ENCODE measurements at places on chromosomes 5 and 9.

DNA sequence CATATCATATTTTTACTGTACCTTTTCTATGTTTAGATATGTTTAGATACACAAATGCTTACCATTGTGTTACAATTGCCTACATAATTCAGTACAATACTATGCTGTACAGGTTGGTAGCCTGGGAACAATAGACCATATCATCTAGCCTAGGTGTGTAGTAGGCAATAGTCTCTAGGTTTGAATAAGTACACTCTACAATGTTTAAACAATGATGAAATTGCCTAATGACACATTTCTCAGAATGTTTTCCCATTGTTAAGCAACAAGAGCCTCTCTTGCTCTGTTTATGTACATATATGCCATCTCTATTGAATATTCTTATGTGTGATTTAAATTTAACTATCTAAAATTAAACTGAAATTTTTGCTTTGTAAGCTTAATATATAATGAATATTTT, 209.6 kb upstream of the ST8SIA4 start:
- DNase-seq = no peak

- no peak for DNase-seq
Measured at GRCh38 chr5:145978708-145979107, 42.3 kb downstream of the SH3RF2 start.

GRCh38 chr5:149220750-149221149, 50.9 kb upstream of the AFAP1L1 start:
- no peak for DNase-seq

- DNase-seq = peak; percentile 97
Measured at GRCh38 chr9:128007566-128008138, 26.9 kb upstream of the EEIG1 start.

GRCh38 chr9:16901590-16901989, 31.1 kb upstream of the BNC2 start:
- DNase-seq = no peak

DNA sequence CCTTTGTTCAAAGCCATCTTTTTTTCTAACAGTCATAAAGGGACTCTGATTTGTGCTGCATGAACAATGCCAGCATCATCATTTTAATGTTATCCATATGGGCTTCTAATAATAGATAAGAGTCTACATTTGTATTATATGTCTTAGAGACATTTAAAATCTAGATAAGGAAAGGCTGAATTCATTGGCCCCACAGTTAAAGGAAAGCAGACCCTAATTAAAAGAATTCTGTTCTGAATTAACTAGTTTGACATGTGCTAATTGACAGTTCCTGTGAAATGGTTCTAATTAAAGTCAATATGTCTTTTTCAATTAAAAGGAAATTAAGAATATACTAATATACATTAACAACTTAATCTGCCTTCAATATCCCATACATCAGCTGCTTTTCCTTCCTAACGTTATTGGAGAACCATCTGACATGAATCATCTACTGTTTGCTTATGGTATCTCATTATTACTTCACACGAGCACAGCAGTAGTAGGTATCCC, 104.7 kb downstream of the NR2F1-AS1 start:
- no peak for DNase-seq

DNA sequence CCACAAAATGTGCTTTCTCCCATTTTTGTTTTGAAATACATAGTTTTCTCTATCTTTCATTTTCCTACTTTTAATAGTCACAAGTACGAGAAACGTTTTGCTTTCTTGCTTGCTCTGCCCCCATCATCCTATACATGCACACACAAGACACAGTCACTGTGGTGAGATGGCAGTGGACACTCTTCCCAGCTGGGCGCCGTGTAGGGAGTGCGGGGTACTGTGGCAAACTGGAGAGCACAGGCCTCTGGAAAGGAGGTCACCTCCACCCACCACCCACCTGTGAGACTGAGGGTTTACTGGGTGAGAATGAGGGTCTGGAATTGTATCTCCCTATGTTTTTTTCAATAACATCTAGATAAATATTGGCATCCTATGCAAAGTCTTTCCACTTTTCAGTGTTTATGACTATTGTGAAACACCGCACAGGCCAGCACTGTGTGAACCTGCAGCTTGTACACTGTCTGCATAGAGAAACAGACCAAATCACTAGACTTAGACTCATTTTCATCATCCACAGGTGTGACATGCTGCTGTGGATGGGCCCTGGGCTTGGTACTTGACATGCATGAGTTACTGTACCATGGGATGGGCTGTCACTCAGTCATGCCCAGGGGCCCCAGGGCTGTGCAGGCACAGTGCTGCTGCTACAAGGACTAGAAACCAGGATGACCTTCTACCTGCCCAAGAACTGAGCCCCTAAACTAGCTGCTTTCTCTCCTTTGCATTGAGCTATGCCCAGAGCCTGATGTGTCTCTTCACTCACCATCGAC, 118.1 kb upstream of the LMX1B start:
- no peak for DNase-seq

GRCh38 chr5:60820593-60821487, 23.2 kb downstream of the ELOVL7 start:
- no peak for DNase-seq

DNA sequence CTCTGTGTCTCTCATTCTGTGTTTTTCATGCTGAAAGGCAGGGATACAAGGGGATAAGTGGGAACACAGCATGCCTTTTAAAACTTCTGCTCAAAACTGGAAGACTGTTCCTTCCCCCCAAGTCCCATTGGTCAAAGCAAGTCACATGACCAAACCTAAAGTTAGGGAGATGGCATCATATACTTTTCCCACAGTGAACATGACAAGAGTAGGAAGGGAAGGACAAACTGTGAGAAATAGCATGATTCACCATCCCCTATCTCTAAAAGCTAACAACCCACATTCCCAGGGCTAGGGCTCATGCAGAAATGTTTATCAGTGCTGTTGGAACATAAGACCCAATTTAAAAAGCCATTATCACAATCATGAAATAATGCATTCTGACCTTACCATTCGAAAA, 24.2 kb upstream of the SHISAL2B start:
- DNase-seq = no peak

DNA sequence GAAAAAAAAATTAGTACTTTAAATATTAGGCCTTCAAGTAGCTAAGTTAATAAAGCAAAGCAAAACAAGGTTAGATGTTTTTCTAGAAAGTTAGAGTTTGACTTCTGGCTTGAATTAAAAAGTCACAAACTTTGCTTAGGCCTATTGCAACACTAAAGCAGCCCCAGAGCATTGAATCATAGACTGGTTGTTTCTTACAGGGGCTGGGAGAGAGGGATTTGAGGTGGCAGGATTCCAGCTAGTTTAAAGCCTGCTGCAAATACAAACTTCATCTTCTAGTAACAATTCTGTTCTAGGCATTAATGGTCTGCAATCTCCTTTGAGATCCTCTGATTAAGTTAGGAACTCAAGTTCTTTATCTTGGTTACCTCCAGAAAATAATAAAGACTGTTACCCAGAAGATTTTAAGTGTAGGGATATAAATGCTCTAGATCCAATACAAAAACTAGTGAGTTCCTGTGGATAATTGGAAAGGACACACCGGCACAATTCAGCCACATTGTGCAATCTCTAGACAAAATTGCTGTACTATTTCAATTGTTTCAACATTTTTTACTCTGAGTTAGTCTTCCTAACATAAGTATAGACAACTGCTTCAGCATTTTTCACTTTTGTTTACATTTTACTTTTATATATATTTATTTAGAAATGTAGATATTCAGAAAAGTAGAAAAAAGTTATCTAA, 12.6 kb downstream of the OR13C5 start:
- DNase-seq = no peak

DNA sequence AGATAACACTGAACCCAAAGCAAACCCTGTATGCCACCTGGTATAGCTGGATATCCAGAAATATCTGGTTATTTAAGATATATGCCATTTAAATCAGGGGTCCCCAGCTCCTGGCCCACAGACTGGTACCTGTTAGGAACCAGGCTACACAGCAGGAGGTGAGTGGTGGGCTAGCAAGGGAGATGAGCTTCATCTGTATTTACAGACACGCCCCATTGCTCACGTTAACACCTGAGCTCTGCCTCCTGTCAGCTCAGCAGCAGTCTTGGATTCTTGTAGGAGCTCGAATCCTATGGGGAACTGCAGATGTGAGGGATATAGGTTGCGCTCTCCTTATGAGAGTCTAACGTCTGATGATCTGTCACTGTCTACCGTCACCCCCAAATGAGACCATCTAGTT, 646.6 kb downstream of the TLE4 start:
- DNase-seq = no peak

- no peak for DNase-seq
Measured at GRCh38 chr9:131798246-131798645, 58.4 kb upstream of the RAPGEF1 start.

DNA sequence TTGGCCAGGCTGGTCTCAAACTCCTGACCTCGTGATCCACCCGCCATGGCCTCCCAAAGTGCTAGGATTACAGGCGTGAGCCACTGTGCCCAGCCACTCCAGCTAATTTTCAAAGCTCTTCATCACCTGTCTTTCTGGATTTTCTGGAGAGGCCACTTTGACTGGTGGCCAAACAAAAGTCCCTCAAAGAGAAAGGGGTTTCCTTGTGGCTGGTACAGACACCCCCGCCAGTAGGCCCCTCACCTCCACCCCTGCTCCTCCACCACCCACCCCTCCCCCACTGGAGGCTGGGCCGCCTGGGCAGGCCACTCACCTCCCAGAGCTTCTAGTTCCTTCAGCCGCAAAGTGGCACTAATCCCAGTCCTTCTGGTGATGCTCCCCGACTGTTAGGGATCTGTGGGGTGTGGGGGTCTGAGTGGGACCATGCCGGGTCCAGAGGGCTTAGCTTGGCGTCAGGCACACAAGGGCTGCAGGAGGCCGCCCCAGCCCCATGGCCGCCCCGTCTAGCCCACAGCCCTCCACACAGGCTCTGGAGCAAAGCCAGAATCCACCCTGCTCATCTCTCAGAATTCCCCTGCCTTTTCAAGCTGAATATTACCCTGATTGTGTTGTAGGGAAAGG, 182.0 kb upstream of the IER5L start:
- no peak for DNase-seq

DNA sequence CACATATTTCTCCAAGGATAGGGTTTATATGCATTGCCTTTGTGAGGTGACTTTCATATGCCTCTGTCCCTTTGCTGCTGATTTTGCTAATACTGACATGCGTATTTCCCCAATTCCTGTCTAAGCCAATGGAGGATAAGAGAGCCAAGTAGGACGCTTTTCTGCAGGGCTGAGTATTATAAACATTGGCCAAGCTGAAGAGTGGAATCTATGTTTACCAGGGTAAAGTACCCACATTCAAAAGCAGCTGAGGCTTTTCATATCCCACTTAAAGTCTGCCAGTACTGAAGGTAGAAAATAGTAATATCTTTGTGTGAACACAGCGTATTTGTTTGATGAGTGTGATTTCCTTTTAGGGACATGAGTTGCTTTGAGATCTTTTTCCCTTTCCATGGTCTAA, 128.8 kb upstream of the GPR151 start:
- no peak for DNase-seq

GRCh38 chr9:124139001-124139400, 118.7 kb upstream of the NEK6 start:
- DNase-seq = no peak

DNA sequence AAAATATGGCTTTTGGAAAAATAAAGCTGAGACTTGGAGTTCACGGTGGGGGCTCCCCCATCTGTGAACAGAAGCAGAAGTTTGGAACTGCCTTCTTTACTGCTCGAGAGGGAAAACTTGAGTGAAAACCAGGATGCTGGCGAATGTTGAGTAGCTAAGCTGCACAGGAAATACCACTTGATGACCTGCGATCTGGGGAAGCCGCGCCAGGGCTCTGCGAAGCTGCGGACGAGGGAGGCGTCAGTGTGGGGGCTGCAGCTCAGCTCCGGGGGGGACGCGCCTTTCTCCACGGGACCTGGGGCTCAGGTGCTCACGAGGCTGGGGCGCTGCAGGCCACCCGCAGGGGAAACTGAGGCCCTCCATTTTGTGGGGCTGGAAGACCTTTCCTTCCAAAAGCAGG, 62.3 kb downstream of the TENT4A start:
- DNase-seq = no peak

GRCh38 chr5:36792560-36793180, 83.9 kb upstream of the NIPBL start:
- no peak for DNase-seq

DNA sequence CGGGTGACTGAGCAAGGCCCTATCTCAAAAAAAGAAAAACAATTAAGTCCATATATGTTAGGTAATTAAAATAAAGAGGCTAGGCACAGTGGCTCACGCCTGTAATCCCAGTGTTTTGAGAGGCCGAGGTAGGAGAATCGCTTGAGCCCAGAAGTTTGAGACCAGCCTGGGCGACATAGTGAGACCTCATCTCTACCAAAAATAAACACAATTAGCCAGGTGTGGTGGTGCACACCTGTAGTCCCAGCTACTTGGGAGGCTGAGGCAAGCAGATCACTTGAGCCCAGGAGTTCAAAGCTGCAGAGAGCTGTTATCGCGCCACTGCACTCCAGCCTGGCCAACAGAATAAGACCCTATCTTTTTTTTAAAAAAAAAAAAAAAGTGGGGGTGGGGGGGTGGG, 12.3 kb downstream of the WHRN start:
- DNase-seq = no peak

- DNase-seq = no peak
Measured at GRCh38 chr9:32709871-32710270, 73.5 kb upstream of the TMEM215 start.

- DNase-seq = no peak
Measured at GRCh38 chr5:178453224-178453623, 137.0 kb downstream of the COL23A1 start.

- no peak for DNase-seq
Measured at GRCh38 chr5:32360906-32361305, 48.2 kb upstream of the MTMR12 start.

DNA sequence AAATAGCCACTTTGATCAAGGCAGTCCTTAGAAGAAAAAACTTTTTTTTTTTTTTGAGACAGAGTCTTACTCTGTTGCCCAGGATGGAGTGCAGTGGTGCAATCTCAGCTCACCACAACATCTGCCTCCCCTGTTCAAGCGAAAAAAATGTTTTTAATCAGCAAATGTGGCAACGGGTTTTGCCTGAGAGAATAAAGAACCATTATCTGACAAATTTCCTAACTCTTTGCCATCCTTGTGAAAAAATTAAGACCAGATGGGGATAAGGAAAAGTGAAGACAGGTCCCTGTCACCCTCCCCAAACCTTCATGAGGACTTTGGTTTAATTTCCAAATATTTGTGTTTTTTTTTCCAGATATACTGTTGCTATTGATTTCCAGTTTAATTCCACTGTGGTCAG, 107.3 kb upstream of the SPOCK1 start:
- DNase-seq = no peak

GRCh38 chr5:140547508-140548299, at the start of gene EIF4EBP3:
Gene EIF4EBP3, plus strand, starts transcription at chr5:140547662. Its CDS starts 76 bp downstream, at chr5:140547738.
- DNase-seq = peak; percentile 88
